Left renal pelvis (tissue), 4 donors: ENCODE measurements at places on chromosomes 5 and 9.

- no peak for DNase-seq
These were observed 57.3 kb upstream of the CD180 start for GRCh38 chr5:67253911-67254310.

DNA sequence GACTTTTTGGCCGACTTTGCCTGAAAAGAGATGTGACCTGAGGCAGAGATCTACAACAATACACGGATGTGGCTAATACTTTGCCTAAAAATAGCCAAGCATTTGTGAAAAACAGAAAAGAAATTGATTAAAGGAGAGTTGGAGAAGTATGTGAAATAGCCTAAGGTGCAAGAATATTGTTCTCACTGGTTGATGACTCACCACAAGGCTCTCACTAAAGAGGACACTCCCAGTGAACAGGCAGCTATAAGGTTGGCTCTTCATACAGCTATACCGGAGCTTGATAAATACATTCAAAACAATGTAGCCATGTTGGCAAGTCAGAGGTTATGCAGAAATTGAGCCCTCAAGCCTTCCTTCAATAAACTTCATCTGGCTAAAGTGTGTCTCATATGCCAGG, 317.2 kb upstream of the GRAMD2B start:
- no peak for DNase-seq

DNA sequence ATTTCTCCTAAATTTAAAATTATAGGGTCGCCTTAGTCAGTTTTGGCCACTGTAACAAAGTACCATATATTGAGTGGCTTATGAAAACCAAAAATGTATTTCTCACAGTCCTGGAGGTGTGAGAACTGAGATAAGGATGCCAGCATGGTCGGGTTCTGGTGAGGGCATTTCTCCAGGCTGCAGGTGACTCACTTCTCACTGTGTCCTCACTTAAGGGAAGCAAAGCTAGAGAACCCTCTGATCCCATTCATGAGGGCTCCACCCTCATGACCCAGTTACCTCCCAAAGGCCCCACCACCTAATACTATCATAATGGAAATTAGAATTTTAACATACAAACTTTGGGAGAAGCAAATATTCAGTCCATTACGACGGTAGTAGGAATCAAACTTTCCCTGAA, 75.1 kb upstream of the FBN2 start:
- DNase-seq = no peak

DNA sequence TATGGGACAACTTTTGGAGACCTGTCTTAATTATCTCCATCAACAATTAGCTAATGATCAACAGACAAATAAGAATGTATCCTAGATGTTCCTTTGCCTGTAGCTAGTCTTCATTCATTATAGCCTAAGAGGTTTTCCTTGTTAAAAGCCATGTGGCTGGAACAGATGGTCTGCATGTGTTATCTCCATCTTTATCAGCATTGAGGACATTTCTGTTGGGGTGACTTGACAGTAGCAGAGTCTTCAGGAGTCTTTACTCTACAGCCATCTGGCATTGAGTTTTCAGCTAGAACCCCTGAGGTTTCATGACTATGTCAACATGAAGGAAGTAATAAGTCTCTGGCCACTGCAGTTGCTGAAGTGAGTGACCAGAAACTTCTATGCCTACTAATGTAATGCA, 106.6 kb upstream of the TLE4 start:
- DNase-seq = no peak

DNA sequence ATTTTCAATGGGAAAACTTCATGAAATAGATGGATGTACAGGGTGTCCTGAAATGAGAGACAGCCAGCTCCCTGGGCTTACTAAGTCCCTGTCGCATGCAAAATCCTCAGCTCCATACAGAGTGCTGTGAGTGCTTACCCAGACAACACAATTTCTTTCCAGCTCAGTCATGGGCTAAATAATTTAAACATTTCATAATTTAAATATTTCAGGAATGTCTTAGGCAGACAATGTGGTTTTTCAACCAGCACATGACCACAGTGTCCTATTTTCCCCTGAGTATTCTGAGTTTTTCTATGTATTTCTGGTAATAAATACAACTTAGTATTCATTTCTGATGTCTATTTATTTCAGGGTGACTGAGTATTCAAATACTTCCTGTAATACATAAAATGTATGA, 188.5 kb upstream of the SNX2 start:
- no peak for DNase-seq

- no peak for DNase-seq
These were observed 592.8 kb downstream of the CSNK1G3 start for GRCh38 chr5:124104821-124105220.

DNA sequence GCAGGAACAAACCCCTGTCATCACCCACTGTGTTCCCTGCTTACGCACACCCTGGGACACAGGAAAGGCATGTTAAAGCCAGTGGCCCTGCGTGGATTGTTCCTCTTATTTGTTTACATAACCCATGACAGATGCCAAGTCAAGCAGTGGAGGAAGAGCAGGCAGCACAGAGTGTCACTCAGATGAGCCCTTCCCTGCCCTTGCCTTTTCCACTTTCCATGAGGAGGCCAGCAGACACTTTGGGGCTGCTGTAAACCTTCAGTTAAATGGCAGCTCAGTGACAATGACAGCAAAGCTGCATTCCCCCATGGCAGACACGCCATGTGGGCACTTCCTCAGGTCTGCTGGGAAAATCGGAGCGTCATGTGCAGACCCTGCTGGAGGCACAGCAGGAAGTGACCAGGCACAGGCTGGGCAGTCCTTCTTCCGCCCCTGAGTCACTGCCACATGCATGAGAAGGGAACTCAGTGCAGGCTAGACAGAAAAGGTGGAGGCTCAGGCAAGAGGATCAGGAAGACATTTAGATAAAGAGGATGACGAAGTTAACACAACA, 216.8 kb upstream of the PIK3R1 start:
- no peak for DNase-seq

DNA sequence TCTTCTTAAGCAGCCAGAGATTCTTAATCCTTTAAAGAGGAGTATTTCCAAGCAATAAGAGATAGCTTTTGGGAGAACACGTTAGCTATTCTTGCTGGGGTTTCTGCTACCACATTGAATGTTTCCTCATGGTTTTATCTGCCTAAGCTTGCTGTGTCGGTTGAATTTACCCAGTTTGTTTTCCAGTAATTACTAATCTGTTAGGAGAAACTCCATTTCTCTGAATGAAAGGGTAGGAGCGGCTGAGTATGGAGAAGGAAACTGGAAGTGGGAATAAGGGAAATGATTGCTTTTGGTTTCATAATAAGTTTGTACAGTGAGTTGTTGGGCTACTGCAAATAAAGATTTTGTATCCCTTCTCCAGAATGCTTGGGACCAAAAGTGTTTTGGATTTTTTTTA, 1.2 kb downstream of the JAK2 start:
- no peak for DNase-seq

- no peak for DNase-seq
These were observed 81.8 kb downstream of the FBXO38 start for GRCh38 chr5:148465381-148466235.

DNA sequence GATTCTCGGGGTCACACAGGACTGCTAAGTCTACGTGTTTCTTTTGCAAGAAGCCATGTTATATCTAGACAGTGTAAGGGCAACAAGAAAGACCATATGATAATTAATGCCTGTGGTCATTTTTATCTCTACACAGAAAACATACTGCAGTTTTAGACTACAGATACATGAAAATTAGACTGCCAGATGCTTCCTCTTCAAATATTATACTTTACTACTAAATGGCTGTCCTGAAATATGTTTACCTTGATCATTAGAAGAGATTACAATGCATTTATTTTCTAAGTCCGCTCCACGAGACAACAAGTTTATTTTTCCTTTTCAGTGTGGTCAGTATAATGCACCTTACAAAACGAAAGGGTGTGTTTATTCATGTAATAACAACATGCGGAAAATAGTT, 147.6 kb downstream of the KIAA0825 start:
- no peak for DNase-seq

DNA sequence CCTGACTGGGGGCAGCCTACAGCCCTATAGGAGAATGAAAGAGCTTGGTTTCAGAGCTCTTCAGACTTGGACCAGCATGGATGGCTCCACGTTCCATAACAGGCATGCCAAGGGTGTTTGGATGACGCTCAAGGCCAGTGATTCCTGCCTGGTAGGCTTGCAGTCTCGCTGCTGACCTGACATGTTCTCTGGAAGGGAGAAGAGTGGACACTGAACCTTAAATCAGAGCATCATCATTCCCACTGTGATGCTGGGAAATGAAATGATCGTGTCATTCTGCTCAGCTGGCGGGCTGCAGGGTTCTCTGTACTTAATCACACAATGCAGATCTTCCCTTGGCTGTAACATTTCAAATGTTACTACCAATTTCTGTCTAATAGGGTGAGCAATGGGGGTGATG, 57.0 kb downstream of the CFAP90 start:
- DNase-seq = no peak

DNA sequence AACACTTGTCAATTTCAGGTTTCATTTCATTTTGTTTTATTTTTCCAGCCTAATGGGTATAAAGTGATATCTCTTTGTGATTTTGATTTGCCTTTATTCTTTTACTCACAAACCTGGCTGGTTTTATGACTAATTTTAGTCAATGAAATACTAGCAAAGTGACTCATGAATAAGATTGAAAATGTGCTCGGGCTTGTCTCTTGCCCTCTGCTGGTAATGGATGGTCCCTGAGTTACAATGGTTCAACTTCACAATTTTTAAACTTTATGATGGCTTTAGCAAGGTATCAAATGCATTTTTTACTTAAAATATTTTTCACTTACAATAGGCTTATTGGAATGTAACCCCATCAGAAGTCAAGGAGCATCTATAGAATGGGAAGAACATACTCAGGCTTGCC, 431.4 kb upstream of the CCNG1 start:
- no peak for DNase-seq

GRCh38 chr5:3962113-3962512, 366.5 kb downstream of the IRX1 start:
- no peak for DNase-seq

DNA sequence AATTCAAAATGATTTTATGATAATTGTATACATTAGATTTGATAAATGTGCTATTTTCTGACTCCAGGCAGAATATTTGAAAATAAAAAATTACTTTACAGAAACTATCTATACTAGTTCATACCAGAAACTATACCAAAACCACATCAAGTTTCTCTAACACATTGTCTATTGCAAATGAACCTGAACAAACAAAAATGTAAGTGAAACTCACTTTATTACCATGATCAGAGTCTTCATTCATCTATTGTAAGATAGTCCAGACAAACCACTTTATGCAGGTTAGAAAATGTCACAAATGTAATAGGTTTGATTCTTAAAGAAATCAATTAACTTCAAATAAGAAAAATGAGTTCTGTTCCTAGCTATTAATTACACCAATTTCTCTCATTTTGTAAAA, 99.4 kb downstream of the OXCT1 start:
- DNase-seq = no peak

DNA sequence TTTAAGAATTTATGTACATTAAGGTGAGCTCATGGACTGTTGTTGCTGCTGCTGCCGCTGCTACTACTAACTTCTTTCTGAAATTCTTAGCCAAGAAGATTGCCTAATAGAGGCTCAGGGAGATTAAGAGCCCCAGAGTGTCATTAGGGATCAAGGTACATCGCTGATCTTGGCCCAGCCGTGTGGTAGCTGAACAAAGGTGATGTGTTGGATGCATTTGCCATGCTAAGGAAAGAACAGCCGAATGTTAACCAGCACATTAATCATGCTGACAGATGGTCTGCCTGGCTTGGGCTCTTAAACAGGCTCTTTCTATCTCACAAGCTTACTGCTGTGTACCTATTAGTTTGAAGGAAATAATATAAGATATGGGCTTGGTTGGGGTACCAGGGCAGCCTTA, 137.1 kb downstream of the KCTD16 start:
- no peak for DNase-seq

GRCh38 chr5:140372971-140373487, 13.0 kb downstream of the SLC4A9 start:
- no peak for DNase-seq

DNA sequence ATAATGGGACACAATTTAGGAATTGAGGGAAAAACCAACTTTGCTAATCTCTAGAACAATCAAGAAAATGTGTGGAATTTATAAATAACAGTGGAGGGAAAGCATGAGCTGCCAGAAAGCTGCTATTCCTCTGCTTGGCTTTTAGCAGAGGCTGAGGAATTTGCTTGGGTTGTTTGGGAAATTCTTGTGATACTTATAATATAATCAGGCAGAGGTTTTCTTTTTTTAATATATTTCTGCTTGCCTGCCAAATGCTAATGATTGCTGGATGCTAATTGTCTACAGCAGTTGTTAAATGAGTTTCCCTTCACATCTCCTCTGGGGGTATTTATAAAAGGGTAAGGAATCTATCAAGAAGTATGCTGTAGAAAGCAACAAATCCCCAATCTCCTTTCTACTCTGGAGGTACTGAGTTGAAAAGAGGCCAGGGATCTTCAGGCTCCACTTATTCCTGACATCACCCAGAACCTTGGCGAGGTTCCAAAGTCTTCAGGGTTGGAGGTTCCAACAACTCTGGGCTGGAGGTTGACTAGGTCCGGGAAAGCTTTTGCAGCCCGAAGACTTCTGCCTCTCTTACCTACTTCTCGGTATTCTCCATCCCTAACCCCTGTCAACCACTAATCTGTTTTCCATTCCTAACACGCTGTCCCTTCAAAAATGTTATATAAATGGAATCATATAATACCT, 60.4 kb upstream of the TMED7 start:
- DNase-seq = no peak

DNA sequence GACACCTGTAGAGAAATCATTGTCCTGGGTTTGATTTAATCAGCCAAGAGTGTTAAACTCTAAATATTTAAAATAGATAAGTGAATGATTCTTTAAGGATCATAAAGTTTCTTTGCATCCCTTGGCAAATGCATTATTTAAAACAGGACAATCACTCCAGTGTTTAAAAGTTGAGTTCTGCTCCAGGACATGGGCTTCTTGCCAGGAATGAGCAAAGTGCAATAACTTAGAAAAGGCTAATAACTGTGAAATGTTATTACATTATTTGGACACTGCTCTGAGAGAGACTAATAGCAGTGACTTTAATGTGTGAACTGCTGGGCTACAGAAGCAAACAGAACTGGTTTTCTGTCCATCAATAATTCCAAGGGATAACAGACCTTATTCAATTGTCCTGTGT, 283.3 kb downstream of the GABRB2 start:
- DNase-seq = no peak

GRCh38 chr5:88967633-88968585, 84.9 kb upstream of the MEF2C start:
- no peak for DNase-seq

DNA sequence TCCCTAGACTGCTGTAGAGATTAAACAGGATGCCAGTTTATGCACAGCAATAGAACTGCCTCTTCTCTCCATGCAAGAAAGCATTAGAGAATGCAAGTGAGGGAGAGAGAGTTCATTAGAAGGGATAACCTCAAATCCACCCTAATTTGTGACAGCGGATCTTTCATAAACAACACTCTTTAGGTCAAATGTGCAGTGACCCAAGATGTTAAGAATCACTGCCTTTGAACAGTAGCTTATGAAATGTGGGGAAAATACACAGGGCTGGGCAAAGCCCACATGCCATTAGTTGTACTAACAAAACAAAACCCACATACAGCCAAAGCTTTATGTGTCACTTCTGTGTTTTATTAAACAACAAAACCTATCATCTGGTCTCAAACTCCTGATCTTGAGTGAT, 36.2 kb upstream of the POU4F3 start:
- no peak for DNase-seq

- DNase-seq = no peak
These were observed 11.2 kb downstream of the ITGA1 start for GRCh38 chr5:52798938-52799337.

- peak; percentile 59 for DNase-seq
These were observed 94.5 kb downstream of the PDE4D start for GRCh38 chr5:59798862-59799667.

- DNase-seq = no peak
These were observed 437.9 kb downstream of the EFNA5 start for GRCh38 chr5:107232788-107233187.
